Pons (tissue), 1 donor: ENCODE measurements at places on chromosomes 13 and 19.

DNA sequence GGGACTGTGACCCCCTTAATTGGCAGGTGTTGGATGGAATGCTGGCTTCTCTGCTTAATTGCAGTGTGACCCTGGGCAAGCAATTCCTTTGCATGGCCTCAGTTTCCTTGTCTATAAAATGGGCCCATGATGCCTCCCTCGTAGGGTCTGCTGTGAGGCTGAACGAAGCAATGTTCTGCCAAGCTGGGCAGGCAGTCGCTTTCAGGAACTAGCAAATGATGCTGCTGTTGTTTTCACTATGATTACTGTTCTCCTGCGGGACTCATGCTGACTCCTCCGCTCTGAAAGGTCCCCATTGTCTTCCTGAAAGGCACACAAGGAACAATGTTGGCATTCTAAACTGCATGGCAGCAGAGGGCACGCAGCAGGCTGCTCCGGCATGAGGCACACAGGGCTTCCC, 6.8 kb downstream of the BICRA start:
- peak; percentile 97 for DNase-seq

GRCh38 chr19:38003438-38004185, 96.6 kb downstream of the SIPA1L3 start:
- DNase-seq = peak; percentile 73

DNA sequence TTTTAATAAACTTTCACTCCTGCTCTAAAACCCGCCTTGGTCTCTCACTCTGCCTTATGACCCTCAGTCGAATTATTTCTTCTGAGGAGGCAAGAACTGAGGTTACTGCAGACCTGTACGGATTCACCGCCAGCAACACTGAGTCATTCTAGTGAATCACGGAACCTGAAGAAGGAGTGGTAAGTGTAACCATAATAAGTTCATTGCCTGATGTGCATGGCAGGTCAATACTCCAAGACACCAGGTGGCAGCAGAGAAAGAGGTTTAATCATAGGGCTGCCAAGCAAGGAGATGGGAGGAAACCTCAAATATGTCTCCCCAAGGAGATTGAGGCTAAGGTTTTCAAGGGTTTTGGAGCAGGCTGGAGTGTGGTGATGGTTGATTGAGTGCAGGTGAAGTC, 204.3 kb upstream of the IPO5 start:
- DNase-seq = no peak

DNA sequence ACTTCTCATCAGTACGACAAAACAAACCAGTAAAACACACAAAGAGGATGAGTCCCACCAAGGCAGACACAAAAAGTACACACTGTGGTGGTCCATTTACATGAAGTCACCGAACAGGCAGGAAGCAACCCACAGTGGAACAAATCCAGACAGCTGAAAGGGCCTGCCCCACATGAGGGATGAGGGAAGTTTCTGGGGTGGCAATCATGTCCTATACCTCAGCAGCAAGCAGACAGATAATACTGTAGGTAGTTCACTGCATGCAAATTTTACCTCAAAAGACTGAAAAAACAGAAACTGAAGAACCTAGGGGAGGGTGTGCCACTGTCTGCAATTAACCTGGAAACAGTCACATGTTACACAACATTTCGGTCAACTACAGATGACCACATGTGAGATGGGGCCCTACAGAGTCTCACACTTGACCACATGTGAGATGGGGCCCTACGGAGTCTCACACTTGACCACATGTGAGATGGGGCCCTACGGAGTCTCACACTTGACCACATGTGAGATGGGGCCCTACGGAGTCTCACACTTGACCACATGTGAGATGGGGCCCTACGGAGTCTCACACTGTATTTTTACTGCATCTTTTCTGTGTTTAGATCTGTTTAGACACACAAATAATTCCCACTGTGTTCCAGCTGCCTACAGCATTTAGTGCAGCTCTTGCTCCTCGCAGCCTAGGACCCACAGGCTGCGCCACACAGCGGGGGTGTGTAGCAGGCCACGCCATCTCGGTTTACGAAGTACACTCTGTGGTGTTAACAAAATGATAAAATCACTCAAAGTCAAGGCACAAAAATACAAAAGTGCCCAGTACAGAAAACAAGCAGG, 22.2 kb downstream of the PCID2 start:
- DNase-seq = no peak

DNA sequence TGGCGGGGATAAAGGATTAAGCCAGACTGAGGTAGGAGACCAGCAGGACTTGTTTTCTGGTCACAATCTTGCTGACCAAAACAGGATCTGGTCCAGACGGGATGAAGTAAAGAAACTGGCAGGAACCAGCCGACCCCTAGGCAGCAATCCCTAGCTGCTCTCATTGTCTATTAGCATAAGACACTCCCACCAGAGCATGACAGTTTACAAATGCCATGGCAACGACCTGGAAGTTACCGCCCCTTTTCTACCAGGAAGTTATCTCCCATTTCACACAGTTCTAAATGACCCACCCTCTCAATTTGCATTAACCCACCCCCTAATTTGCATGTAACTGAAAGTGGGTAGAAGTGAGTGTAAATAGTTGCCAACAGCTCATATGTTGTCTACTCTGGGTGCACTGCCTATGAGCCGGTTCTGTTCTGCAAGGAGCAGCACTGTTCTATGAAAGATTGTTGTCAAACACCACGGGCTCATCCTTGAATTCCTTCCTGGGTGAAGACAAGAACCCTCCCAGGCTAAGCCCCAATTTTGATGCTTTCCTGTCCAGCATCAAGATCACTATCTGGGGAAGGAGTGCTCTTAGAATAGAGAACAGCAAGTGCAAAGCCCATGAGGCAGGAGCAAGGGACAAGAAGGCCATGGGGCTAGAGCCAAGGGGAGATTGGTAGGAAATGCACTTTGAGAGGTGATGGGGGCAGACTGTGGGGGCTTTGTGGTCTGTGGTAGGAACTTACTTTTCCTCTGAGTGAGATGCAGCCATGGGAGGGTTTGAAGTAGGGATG, 13.9 kb upstream of the FBXO27 start:
- DNase-seq = no peak

- DNase-seq = peak; percentile 81
Observed at GRCh38 chr19:44845612-44846454, at the start of gene NECTIN2. Gene NECTIN2, plus strand, starts transcription at chr19:44846297. Its CDS starts 229 bp downstream, at chr19:44846526.

GRCh38 chr13:37074703-37075102, 15.2 kb upstream of the SUPT20H start:
- peak; percentile 54 for DNase-seq

GRCh38 chr19:46802152-46802551, 13.8 kb upstream of the SLC1A5 start:
- DNase-seq = no peak
